ENCODE measurements at places on chromosomes 12 and 14. TPM values are rescaled to one million over a fixed set of nuclear protein-coding genes. Genes with fewer than 3 reads are reported as not detected.

The EIF5 gene
- total RNA-seq, result 165 TPM

The EML1 gene
- 46.9 TPM for total RNA-seq

The KRT71 gene
- total RNA-seq, result not detected

The ADAM21 gene
- total RNA-seq, result 3.4 TPM

The NPFF gene
- total RNA-seq, result not detected

The SERPINA10 gene
- total RNA-seq, result 1.2 TPM

The AKT1 gene
- total RNA-seq, result 124 TPM

The OAS3 gene
- 8.4 TPM for total RNA-seq
